ENCODE measurements at places on chromosomes 16 and 17.

DNA sequence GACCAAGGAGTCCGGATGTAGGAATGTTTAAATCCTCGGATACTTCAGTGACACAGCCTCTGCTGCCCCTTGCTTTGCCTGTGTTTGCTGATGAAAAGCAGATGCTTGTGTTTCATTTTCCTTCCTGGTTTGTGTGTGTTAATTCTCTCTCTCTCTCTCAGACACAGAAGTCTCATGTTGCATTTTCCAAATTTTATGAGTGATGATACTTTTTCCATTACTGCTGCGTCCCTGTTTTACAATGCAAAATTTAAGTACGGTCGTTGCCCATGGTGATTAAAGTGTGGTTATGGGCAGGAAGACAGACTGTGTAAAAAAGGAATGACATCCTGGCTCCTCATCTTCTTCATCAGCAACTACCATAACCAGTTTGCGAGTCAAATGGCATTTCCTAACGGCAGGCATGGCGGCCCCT lies 5.7 kb downstream of the RMI2 start:
- DNase-seq = no peak

DNA sequence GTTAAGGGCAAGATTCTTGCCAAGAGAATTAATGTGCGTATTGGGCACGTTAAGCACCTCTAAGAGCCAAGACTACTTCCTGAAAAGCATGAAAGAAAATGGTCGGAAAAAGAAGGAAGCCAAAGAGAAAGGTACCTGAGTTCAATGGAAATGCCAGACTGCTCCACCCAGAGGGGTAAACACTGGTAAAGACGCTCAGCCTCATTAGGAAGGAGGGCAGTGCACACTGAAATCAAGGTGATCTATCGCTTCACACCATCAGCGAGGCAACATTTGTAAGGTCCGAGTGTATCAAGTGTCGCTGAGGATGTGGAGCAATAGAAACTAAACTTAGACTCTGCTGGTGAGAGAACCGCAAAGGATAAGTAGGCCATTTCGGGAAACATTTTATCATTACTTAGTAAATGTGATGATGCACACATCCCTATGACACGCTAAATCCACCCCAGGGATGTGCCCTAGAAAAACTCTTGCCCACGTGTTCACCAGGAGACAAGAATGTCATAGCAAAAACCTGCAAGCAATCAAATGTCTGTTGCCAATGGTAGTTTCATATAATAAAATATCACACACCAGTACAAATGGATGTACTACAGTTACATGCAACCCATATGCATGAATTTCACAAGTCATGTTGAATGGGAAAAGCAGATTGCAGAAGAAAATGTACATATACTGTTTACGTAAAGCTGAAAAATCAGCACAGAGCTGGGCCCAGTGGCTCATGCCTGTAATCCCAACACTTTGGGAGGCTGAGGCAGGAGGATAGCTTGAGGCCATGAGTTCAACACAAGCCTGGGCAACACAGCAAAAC lies 23.6 kb downstream of the CNTROB start:
- no peak for DNase-seq

DNA sequence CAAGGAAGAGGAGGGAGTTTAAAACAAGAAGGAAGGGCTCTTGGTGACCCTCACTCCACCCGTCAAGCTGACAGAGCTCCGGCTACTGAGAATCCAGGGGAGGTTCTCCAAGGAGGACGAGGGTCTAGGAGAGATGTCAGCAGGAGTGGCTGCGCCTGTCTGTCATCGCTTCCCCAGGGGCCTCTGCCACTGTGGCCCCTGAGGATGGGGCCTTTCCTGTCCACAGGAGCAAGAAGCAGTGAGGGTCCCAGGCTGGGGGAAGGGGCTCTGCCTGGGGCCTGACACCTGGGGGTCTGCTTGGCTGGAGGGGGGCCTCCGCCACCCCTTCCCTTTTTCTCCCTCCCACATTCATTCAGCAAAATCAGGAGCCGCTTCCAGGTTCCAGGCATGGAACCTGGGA lies 66.5 kb upstream of the TNRC6C start:
- DNase-seq = no peak

GRCh38 chr16:85830821-85831220 lies 31.3 kb downstream of the COX4I1 start:
- no peak for DNase-seq

DNA sequence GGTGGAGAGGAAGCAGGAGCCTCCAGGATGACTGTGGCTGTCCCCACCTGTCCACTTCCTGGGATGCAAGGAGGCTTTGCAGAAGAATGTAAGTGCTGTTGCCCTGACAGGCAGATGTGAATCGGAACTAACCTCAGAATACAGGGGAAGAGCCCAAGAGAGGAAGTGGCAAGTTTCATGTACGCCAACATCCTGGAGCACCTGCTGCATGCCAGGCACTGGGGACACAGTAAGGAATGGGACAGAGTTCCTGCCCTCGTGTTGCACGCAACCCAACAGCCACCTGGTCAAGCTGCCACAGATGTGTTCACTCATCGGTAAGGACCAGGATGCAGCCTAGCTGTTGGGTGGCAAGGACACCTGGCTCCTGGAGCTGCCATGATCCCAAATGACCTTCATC lies 98.6 kb upstream of the RPL38 start:
- DNase-seq = no peak

Measured in T-helper 17 cell (primary cell).